Epithelial cell of proximal tubule (primary cell): ENCODE measurements at places on chromosomes 2 and 18.

GRCh38 chr18:7062236-7062635 is 55.4 kb downstream of the LAMA1 start:
- no peak for DNase-seq

DNA sequence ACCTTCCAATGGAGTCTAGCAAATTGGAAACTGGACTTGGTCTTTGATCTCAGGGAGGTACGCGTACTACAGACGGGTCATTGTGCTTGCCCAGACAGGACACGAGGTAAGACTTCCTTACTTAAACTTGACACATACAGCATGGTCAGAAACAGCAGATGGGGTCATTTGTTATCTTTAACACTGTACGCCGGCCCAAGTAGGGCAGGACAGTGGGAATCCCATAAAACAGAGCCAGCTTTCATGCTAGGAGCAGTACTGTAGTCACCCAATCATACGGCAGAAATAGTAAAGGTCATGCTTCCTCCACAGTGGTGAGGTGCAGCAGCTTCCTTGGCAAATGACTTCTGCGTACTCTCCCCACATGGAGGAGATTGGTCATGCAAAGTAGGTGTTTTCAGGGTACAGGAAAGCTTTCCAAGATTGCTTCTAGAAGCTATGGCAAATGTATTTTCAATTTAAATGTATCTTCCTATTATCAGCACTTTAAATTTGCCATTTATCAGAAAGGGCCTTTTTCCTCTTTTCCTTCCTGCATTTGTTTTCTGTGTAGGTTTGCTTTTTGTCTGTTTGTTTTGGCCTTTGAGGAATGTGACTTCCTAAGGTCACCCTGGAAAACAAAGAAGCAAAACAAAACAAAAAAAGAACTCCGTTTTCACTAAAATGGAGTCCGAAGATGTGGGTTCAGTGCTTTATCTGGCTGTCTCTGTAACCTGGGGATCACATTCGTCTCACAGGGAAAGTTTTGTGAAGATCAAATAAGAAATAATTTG is 74.0 kb upstream of the DSG1 start:
- DNase-seq, result no peak

DNA sequence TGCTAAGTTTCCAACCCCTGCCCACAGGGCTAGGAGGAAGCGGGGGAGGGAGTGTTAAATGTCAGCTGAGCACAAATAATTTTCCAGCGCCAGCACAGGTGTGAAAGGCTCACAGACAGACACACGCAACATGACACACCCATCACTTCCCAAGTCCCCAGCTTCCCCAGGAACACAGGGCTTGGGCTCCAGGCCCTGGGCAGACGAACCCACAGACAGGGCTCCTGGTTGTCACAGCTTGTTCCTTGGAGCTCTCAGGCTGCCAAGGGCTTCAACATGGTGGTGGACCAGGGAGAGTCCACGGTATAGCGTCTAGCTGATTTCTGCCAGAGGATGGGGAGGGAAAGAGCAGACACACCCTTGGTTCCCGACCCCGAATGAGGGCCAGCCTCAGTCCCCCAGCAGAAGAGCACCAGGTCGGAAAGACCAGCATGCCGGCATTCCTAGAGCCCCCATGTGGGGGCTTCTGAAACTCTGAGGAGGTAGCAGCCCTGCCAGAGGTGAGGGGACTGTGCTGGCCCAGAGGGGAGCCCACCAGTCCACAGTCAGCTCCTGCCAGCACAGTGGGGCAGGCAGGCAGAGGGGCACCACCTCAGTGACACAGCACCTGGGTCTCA is 1.9 kb downstream of the DUSP2 start:
- no peak for DNase-seq

DNA sequence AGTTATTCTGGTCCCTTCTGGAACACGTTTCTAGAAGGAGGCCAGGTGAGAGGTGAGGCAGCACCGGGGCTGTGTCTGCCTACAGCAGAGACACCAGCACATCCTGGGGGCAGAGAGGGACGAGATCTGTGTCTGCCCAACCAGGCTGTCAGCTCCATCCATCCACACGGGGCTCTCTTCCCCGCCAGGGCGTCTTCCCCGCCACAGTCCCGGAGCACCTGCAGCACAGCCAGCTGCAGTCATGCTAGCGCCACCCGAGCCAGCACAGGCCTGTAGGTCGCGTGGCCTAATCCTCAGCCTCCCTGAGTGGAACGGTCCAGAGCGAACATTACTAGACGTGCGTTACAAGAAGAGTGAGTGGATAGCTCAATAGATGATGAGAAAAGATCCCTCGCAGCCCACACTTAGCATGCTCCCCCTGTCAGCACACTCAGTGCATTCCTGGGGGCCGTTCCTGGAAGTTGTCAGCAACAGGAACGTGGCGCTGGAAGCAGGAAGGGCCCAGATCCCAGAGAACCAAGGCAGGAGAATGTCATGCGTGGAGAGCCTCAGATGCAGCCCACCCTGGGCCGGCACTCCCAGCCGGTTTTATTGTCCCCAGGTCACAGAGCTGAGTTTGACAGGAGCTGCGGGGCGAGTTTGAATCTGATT is 179.0 kb downstream of the TWIST2 start:
- DNase-seq, result no peak

DNA sequence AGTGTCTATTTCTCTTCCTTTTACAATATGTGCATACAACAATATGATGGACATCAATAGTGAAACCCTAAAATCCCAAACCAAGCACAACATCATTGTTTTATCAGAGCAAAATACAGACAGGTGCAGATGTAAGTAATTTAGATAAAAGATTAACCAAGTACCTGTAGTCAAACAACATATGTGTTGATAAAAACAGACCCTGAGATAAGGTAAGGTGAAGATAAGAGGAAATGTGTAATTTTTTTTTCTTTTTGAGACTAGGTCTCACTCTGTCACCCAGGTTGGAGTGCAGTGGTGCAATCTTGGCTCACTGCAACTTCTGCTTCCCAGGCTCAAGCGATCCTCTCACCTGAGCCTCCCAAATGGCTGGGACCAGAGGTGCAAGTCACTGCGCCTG is 589.8 kb downstream of the PLCL1 start:
- DNase-seq, result no peak

GRCh38 chr2:603869-604268 is 73.3 kb downstream of the TMEM18 start:
- DNase-seq, result no peak

GRCh38 chr2:30266051-30266621 is 34.8 kb downstream of the LBH start:
- no peak for DNase-seq

GRCh38 chr2:191835539-191836350 is 11.1 kb downstream of the CAVIN2 start:
- DNase-seq, result no peak

- DNase-seq, result peak; percentile 93
Measured at GRCh38 chr2:207238831-207239701, 73.3 kb upstream of the KLF7 start.

GRCh38 chr2:69798909-69799526 is 30.4 kb upstream of the GMCL1 start:
- no peak for DNase-seq

DNA sequence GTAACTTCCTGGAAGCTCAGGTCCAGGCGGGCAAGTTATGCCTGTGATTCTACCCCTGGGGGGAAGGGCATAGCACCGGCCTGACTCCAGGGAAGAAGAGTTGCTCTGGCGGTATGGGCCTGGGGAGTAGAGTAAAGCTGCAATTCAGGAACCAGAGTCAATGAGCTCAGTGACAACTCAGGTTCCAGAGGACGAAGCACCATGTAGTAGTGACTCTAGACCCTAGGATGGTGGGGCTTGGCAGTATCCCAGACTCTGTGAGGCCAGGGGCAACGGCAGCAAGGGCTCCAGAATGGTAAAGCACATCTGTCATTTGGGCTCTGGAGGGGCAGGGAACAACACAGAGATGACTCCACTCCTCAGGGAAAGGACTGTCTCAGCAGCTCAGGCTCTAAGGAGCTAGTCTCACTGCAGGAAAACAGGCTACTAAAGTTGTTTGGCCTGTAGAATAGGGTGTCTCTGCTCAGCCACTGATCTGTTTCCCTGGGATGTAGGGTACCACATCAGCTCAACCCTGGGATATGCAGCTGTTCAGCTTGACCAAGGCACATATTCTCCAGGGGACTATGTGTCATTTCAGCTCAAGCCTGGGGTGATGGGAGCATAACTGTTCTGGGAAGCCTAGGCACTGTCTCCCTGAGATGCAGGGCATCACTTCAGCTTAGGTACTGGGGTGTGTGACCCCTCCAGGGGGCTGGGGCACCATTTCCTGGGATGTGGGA is 36.2 kb upstream of the RHOB start:
- DNase-seq, result no peak

DNA sequence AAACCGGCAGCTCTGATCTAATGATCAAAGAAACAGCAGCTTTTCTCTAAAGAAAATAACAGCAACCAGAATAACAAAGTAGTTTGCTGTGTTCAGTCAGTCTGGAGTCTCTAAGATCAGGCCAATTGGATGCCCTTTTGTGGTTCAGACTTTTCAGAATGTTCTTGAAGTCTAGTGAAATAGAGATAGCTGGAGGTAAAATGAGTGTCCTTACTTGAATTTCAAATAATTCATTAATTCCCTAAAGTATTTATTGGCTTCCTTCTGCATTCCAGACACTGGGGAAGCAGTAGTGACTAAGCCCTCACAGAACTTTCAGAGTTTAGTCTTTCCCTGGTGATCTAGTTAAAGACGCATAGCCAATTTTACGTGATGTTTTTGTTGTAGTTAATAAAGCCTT is 58.7 kb downstream of the C18orf54 start:
- peak; percentile 52 for DNase-seq

- no peak for DNase-seq
Measured at GRCh38 chr18:60664736-60665135, 292.2 kb upstream of the MC4R start.

DNA sequence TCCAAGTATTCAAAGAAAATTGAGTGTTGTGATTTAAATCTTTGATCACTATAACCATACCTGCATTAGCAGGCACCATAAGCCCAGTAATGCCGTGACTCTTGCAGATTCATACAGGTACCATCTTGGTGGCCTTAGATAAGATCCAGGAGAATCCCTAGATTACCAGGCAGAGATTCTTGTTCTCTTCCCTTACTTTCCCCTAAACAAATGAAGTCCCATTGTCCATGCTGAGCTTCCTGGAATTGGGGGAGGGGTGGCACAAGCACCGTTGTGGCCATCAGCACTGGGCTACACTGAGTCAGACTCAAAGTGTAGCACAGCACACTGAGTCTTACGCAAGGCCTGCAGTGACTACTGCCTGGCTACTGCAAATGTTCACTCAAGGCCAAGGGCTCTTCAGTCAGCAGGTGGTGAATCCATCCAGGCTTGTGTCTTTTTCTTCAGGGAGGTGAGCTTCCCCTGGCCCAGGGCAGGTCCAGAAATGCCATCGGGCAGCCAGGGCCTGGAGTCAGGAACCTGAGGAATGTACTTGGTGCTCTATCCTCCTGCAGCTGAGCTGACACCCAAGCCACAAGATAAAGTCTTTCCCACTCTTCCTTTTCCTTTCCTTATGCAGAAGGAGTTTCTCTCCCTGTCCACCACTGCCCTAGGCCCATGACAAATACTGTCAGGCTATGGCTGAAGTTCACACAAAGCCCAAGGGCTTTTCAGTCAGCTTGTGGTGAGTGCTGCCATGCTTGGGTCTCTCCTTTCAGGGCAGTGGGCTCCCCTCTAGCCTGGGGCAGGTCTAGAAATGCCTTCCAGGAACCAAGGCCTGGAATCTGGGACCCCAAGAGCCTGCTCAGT is 52.6 kb downstream of the CD28 start:
- DNase-seq, result peak; percentile 74

DNA sequence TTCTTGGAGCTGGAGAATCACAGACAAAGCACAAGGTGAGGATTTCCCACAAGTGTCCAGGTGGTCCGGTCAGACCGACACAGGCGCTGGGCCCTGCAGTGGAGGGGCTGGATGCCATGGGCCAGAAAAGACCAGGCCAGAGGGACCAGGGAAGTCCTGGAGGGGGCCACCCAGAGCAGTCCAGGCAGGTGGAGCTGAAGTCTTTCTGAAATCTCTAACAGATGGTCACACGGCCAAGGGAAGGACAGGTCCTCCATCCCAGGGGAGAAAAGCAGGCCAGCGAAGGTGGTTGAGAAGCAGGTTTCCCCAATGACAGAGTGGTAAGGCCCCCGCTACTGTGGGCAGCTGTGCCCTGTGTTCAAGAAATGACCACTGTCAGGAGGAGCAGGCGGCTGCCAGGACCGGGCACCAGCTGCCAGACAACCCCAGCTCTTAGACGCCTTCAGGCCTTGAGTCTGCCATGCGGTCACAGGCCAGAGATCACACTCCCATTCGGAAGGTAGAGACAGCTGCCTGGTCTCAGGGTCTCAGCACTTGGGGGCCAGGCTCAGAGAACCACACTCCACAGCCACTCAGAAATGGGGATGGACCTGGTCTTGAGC is 25.9 kb downstream of the HS1BP3 start:
- DNase-seq, result no peak

DNA sequence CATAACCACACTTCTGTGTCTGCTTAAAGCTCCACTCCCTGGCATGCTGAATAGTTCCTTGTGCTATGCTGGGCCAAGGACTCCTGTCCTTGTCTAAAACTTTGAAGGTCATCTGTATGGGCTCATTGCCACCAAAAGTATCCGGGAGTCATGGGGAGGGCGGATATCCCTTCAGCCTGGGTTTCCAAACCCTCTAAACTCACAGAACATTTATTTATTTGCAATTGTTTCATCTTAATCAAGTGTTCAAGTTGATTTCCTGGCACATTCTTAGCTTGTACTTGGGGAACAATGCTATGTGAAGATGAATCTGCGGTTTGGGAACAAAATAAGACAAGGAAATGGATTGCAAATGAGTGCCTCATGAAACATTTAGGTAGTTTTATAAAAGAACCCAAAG is 1.8 kb downstream of the NOSTRIN start:
- no peak for DNase-seq

DNA sequence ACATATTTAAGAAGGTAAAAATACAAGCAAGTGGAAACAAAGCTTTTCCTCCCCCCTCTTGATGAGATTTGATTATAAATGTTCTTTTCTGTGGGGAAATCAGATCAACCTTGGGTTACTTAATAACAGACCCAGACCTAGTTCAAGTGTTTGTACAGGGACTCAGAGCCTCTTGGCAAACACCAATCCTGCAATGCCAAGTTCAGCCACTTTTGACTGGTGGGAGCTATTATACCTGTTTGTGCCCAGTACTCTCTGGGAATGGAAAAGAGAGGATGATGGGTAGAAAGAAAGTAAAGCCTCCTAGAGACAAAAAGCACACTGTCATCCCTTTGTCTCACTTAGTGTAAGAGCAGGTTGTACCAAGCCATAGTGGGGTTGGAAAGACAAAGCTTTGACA is 63.8 kb upstream of the EPHA4 start:
- DNase-seq, result peak; percentile 56

DNA sequence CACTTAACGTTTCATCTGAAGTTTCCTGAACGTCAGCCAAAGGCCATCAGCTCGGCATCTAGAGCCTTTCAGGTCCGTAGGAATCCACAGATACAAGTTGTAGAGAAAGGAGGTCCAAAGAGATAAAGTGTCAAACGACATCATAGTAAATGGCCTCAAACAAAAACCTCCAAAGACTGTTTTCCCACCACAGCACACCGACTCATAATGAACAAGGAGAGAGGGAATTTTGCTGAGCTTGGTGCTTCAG is 150.3 kb downstream of the PXDN start:
- DNase-seq, result no peak
